Urothelium cell line (cell line): ENCODE measurements at places on chromosomes 11 and 22.

DNA sequence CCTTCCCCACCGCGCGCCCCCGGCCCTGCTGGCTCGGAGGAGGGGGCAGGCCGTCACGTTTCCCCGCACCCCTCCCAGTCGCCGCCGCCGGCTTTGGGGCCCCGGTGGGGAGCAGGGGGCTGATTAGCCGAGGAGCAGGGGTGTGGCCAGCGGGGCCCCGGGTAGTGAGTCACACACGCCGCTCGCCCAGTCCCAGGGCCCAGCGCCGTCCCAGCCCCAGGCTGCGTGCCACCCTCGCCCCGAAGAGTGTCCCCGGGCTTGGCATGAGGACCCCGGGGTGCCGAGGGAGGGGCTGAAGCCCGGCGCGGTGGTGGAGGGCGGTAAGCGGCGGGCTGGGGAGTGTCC, 34.4 kb downstream of the PRDM11 start:
- peak; percentile 92 for DNase-seq

GRCh38 chr11:121476379-121477032, 23.7 kb upstream of the SORL1-AS1 start:
- peak; percentile 22 for DNase-seq

DNA sequence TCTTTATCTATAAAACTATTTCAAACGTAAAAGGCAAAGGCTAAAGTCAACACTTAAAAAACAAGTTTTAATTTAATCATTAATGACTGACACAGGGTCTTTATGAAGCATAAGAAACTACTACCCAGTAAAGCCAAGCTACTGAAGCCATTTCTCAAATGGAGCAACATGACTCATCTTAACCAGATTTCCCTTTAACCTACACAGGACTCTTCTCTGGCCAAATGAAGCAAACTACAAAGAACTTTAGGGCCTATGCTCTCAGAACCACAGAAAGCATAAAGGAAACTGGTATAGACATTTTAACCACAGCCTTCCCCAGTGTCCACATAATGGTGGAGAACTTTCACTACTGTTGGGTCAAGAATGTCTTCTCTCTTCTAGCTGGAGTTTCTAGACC, 34.7 kb downstream of the ALG9 start:
- no peak for DNase-seq

- no peak for DNase-seq
Observed at GRCh38 chr11:8222820-8223512, 40.7 kb downstream of the LMO1 start.

- DNase-seq = no peak
Observed at GRCh38 chr11:88300888-88301487, 36.5 kb downstream of the CTSC start.

DNA sequence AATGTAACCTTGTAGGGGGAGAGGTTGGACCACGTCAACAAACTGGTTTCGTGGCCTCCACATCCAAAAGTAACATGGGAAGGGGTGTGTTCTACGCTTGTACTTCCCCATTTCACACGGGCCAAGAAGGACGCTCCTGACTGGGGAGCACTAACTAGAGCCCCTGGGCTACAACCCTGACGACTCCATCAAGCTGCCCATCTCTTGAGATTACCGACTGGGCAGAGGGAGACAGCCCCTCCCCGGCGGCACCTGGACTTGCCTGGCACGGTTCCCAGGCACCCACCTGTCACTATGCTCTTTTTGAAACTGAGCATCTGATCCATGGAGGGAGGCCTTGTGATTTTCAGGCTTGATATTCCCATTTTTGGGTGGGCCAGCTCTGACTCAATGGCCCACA, 68.5 kb downstream of the SHANK2 start:
- no peak for DNase-seq

DNA sequence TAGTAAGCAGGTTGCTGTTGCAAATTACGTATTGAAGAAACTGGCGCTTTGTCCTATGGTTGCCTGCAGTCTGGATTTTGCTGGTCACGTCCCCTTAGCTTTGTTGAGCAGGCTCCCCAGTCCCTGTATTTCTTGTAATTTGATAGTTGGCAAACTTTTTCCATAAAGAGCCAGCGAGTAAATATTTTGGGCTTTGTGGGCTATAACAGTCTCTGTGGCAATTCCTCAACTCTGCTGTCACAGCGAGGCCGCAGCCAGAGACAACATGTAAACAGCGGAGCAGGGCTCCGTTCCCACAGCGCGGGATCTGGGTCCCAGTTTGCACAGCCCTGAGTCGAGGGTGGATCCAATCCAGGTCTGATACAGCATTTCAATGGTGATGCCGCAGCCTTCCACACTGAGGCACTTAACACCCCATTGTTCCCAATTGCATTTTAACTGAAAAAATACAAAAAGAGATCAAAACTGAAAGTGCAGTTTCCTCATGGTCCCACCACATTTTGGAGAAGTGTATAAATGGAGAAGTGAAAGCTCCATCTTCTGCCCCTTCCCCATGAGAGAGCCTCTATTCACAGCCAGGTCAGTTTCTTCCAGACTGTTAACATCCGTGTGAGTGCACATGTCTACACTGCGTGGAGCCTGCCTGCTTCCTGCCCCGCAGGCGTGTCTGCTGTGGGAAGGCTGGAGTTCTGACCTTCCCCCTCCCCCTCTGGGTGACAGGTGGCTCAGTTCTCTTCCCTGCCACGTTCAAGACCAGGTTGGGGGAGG, 89.1 kb downstream of the RPS6KA4 start:
- DNase-seq = no peak

DNA sequence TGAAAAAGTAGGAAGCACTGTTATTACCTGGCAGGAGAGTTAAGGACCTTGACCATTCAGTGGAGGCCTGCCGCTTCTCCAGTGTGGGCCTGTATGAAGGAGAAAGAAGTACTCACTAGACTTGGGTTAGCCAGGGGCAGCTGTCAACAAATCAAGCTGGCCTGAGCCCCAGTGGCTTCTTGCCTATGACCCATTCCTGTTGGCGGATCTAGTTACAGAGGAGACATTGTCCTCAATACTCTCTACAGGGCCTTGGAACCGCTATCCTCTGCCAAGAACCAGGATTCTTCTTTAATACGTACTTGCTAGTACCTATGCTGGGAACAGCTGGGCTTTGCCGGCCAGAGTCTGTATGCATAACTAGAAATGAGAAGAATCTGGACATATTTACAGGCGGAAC, 68.1 kb downstream of the ALX4 start:
- DNase-seq = no peak

- DNase-seq = no peak
Observed at GRCh38 chr11:79342686-79343085, 98.1 kb downstream of the TENM4 start.

- DNase-seq = no peak
Observed at GRCh38 chr22:20583471-20583922, 76.1 kb downstream of the MED15 start.

GRCh38 chr11:61290905-61291690, 4.0 kb downstream of the VWCE start:
- no peak for DNase-seq

GRCh38 chr11:74521666-74522252, 28.2 kb upstream of the LIPT2 start:
- DNase-seq = no peak

DNA sequence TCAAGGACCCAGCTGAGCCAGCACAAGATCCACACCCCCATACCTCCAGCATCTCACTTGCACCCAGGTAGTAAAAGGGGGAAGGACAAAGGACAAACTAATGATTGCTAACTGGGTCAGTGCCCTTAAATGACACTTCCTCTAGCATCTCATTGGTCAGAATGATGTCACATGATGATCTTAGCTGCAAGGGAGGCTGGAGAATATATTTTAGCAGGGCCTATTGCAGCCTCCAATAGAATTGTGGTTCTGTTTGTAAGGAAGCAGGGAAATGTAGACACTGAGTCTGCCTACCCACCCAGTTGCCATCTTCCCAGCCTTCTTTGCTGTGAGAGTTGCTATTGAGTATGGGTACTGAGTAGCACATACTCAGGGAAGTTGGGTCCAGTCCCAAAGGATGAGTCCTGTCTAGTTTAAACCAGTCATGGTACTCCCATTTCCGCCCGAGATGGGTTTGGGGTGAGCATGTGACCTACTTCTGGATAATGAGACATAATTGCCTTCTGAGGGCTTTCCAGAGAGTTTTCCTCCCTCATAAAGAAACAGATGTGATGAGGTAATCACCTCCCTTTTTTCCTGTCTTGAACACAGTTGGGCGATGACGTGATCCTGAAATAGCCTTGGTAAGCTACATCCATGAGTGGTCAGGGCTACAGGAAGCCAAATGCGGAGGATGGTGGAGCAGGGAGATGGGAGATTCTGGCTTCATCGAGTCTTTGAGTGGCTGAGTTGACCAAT, 5.5 kb upstream of the DNAL4 start:
- DNase-seq = no peak

- DNase-seq = no peak
Observed at GRCh38 chr22:49704345-49705215, 123.1 kb downstream of the BRD1 start.

GRCh38 chr11:76179147-76179546, 27.2 kb downstream of the WNT11 start:
- DNase-seq = no peak

DNA sequence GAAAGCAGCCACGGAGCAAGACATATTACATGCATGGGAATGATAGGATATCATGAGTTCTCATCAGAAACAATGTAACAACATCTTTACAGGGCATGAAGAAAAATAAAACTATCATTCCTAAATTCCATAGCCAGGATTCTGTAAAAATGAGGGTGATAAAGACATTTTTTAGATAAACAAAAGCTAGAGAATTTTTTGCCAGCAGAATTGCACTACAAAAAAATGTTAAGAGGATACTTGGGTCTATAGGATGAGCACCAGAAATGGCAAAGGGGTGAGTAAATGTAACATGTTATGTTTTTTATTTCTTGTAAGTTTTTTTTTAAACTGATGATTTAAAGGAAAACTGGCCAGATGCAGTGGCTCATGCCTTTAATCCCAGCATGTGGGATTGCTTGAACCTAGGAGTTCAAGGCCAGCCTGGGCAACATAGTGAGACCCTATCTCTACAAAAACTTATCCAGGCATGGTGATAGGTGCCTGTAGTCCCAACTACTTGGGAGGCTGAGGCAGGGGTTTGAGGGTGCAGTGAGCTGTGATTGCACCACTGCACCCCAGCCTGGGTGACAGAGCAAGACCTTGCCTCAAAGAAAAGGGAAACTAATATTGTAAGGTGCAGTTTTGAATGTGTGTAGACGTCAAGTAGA, 33.2 kb downstream of the TBX1 start:
- no peak for DNase-seq
